Sigmoid colon (tissue), 7 donors: ENCODE measurements at places on chromosomes 7 and 10. TPM values are rescaled to one million over a fixed set of nuclear protein-coding genes. Genes with fewer than 3 reads are reported as not detected.

GRCh38 chr7:17996442-17997223 is 31.0 kb downstream of the PRPS1L1 start:
- no peak for DNase-seq

HMX2 gene
- total RNA-seq: 0.27 TPM

FUOM gene
- 8.0 TPM for total RNA-seq

C10orf105 gene
- total RNA-seq: 0.55 TPM
